ENCODE measurements at places on chromosomes 16 and 17.

GRCh38 chr17:10772425-10773380 is 31.2 kb downstream of the TMEM238L start:
- DNase-seq, result no peak

- DNase-seq, result no peak
Measured at GRCh38 chr16:28089992-28090365, 26.5 kb upstream of the GSG1L start.

GRCh38 chr16:57646388-57647039 is 18.1 kb downstream of the ADGRG1 start:
- DNase-seq, result no peak

- no peak for DNase-seq
Measured at GRCh38 chr17:17042851-17043460, 699 bp downstream of the MPRIP start.

DNA sequence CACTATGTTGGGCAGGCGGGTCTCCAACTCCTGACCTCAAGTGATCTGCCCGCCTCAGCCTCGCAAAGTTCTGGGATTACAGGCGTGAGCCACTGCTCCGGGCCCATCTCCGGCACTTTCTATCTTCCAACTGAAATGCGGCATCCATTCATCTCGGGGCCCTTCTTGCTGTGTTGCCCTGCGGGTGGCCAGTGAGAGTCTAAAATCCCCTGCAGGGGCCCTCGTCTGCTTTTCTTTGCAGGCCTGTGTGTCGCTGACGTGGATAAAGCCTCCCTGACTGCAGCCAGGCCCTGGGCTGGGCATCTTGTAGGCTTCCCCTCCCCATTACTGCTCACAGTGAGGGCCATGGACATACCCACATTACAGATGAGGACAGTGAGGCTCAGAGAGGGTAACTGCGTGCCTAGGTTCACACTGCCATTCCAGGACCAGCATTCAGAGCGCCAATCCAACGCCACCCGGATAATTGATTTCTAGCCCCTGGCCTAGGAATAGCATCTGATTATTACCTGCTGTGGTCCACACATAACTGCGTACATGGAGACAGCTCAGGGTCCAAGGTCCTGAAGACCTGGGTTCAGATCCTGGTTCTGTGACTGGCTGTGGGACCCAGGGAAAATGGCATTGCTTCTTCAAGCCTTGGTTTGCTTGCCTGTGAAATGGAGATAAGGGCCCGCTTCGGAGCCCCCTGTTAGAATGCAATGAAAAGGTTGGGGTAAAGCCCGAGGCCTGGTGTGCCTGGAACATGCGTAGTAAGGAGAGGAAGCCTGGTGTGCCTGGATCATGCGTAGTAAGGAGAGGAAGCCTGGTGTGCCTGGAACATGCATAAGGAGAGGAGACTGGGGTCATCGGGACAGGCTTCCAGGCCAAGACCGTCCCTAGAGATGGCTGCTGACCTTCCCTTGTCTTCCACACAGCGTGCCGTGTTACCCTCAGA is 25.0 kb downstream of the CRISPLD2 start:
- DNase-seq, result no peak

DNA sequence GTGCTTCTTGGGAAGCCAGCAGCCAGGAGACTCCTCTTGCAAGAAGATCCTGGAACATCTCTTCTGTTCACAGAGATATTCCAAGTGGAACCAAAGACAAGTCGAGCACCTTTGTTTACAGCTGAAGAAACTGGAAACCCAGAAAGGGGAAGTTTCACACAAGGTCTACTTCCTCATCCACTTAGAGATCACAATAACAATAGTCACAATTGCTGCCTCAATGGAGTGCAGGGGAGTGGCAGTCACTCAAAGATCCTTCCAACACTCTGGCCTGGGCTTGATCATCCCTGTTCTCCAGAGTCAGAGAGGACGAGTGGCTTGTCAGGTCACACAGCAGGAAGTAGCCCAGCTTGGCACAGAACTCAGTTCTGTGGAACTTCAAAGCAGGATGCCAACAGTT is 46.9 kb upstream of the SIAH1 start:
- no peak for DNase-seq

GRCh38 chr17:38844261-38844757 is 9.2 kb downstream of the RPL23 start:
- DNase-seq, result no peak

DNA sequence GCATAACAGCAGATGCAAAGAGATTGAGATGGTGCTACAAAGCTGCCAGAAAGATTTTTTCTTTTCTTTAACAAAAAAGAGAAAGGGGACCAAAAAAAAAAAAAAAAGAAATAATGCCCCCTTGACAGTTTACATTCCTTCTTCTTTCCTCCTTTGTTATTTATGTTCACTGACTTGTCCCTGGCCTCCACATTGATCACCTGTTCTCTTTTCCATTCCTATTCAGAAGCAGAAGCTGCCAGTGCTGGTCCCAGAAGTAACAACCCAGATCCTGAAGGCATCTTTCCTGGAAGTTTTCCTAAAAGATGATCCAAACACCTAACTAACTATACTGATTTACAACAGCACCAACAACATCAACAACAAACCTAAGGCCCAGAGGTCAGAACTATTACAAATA is 728.1 kb downstream of the KCNJ2 start:
- DNase-seq, result no peak
